Tibial nerve (tissue), 4 donors: ENCODE measurements at places on chromosomes 6 and 20.

GRCh38 chr20:35207950-35208611 is 18.4 kb upstream of the MMP24 start:
- DNase-seq: peak; percentile 60

DNA sequence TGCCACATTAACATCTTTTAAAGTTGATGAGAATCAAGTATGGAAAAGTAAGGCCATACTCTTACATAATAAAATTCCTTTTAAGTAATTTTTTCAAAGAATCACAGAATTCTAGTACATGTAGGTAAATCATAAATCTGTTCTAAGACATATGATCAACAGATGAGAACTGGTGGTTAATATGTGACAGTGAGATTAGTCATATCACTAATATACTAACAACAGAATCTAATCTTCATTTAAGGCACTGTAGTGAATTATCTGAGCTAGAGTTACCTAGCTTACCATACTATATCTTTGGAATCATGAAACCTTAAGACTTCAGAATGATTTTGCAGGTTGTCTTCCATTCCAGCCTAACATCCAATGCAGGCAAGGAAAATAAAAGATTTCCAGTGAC is 11.6 kb downstream of the PLN start:
- DNase-seq: no peak

DNA sequence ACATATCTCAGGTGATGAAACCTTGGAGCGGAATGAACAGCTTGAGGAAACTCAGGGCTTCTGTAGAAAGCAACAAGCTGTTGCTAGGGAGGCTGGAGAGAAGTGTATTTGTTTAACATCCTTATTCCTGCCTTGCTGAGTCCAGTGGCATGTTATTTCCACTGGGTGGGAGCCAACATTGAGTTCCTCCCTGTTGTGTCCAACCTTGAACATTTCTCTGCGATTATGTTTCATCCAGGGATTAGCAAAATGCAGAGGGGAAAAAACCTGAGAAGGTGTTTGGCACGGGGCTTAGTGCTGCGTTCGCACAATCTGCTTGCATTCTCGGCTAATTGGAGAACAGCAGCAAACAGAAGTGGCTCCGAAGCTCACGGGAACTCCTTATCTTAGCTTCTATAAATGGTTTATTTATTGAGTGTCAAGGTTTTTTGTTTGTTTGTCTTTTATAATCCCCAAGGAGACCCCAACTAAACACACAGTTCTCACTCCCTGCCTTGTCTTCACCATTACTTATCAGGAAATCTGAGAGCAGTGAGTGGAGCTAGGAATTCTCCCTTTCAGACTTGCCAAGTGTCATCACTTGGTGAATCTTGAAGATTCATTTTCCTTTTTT is 412.8 kb downstream of the CDC5L start:
- DNase-seq: peak; percentile 29

DNA sequence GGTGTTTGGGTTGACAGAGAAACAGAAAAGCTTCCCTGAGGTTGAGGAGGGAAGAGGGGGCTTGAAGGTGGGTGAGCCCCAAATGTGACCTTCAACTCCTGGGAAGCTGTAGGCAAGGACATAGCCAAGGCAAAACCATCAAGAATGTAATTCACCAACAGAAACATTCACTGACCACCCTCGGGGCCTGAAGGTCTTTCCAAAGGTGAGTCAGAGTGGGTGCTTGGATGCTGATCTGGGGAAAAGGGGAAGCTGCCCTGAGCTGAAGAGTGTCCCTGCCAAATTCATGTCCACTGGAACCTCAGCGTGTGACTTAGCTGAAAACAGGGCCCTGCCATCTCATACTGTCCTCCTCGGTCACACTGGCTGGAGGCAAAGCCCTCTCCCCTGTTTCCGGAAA is 234.2 kb upstream of the SULF2 start:
- no peak for DNase-seq

DNA sequence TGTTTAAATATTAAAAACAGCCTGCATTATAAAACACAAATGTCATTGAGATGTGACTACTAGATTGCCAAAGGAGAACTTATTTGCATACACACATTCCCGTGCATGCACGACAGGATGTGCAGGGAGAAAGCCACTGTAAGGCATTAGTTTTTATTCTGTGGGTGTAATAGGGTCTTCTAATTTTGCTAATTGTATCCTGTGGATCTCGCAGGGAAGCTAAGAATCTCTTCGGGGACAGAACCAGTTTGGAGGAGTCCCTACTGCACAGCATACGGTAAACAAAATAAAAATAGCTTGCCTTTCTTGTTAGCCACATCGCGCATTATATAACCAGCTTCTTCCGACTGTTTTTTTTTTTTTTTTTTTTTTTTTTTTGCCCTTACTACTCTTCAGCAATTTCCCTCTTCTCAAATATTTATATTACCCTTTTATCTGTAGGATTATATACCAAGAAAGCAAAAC is 2.0 kb downstream of the ATXN1 start:
- no peak for DNase-seq

GRCh38 chr6:162497389-162497788 is 230.2 kb downstream of the PRKN start:
- no peak for DNase-seq

DNA sequence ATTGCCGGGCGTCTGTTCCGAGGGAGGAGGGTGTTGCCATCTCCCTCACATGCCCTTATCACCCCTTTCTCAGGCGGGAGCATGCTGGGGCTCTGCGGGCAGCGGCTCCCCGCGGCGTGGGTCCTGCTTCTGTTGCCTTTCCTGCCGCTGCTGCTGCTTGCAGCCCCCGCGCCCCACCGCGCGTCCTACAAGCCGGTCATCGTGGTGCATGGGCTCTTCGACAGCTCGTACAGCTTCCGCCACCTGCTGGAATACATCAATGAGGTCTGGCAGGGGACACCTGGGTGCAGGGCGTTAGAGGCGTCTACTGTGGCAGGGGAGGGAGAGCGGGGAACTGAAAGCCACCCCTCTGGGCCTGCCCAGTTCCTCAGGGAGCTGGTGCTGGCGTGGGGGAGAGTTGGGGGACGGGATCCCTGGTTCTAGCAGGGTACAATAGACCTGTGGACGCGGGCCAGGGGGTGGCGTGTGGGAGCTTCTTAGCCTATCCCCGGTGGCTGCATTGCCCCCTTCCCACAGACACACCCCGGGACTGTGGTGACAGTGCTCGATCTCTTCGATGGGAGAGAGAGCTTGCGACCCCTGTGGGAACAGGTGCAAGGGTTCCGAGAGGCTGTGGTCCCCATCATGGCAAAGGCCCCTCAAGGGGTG is 697 bp downstream of the PPT2 start:
- peak; percentile 47 for DNase-seq

- DNase-seq: no peak
These were observed 253.1 kb downstream of the SLC24A3 start for GRCh38 chr20:19465536-19465935.

DNA sequence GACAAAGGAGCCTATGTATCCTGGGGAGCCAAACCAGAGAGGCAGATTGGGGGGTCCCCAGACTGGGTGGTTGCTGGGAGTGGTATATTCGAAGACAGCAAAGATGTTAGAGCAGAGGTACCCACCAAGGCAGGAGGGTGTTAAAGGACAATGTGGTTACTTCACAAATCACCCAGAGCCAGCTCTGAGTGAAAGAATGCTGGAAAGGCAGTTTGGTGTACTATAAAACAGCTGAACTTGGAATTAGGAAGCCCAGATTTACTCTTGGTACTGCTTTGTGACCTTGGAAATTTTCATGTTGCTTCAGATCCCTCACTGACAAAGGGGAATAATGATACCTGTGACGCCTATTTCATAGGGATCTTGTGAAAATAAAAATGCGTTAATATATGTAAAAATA is 121.6 kb downstream of the CD164 start:
- DNase-seq: no peak

DNA sequence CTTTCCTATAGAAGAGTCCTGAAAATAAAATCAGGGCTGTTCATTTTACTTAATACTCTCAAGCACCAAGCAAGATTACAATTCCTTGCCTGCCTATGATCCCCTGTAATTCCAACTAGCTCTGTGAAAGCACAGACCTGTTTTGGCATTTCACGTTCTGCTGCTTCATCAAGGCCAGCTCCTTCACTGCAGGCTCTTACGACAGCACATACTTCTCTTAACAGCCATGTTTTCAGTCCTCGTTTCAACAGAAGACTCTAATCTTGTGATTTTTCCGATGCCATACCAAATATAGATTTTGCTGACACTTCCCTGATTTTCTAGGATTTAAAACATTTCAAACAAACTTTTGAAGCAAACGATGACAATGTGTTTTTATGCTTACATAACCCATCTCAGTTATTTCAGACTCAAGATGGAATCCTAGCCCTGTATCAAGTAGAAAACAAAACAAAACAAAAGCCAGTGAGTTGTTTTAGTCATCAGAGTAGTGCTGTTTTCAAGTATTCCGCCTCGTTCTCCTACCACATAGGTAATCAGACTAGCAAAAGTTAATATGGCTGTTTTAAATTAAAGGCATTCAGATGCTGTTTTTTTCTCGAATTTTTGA is 616.5 kb upstream of the CITED2 start:
- DNase-seq: no peak
